ENCODE measurements at places on chromosomes 1 and 21. TPM values are rescaled to one million over a fixed set of nuclear protein-coding genes. Genes with fewer than 3 reads are reported as not detected.

Gene NBPF1
- total RNA-seq, result 23.7 TPM

Gene HSD3B1
- total RNA-seq, result not detected

Gene LCE3D
- not detected for total RNA-seq

Gene SPRR1B
- not detected for total RNA-seq

Gene YRDC
- total RNA-seq, result 15.7 TPM

Gene FABP3
- total RNA-seq, result 38.6 TPM

Gene APOBEC4
- total RNA-seq, result not detected

Gene MECR
- 19.1 TPM for total RNA-seq

Gene CAMK2N1
- total RNA-seq, result 31.1 TPM

Gene EXOSC10
- 36.1 TPM for total RNA-seq

Gene KMO
- total RNA-seq, result 0.29 TPM

Gene NMNAT2
- total RNA-seq, result 2.7 TPM

Gene RAB7B
- 2.4 TPM for total RNA-seq

Gene PPT1
- 44.1 TPM for total RNA-seq

Gene ZBTB21
- 8.7 TPM for total RNA-seq

Gene DNASE2B
- total RNA-seq, result not detected

Gene ASTN1
- 1.7 TPM for total RNA-seq

Gene KRTAP21-2
- total RNA-seq, result not detected

Gene C1orf226
- total RNA-seq, result 6.3 TPM

Gene OR4F16
- total RNA-seq, result not detected

Gene E2F2
- total RNA-seq, result not detected

Gene LENEP
- not detected for total RNA-seq

Gene CYP2J2
- 0.26 TPM for total RNA-seq

Gene SMIM34
- total RNA-seq, result not detected

Gene ORC1
- total RNA-seq, result 0.34 TPM

Gene LDLRAD1
- total RNA-seq, result not detected

Gene MEF2D
- total RNA-seq, result 108 TPM

Gene NASP
- total RNA-seq, result 60.6 TPM
